ENCODE measurements at places on chromosomes 3 and 15.

DNA sequence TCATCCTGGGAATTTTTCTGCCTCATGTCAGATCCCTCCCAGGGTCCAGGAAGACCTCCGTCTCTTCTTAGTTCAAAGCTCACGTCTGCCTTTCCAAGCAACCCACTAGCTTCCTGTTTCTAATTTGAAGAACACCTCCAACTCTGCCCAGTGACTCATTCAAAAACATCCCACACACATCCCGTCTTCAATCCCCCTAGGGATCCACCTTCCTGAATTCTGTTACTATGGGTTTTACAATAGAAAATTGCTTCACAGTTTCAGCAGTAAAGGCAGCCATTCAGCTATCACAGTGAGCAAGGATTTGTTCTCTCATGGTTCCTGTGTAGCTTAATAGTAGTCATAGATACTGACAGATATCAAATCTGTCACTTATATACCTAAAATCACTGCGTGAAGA is 308.3 kb upstream of the CCDC54 start:
- no peaks in the 10 kb centered on the region for H3K4me1 ChIP-seq
- H3K27me3 ChIP-seq, result no peaks in the 10 kb centered on the region
- H3K27ac ChIP-seq, result no peak overlapping the region
- DNase-seq, result no peak
- H3K36me3 ChIP-seq, result no peaks in the 10 kb centered on the region

DNA sequence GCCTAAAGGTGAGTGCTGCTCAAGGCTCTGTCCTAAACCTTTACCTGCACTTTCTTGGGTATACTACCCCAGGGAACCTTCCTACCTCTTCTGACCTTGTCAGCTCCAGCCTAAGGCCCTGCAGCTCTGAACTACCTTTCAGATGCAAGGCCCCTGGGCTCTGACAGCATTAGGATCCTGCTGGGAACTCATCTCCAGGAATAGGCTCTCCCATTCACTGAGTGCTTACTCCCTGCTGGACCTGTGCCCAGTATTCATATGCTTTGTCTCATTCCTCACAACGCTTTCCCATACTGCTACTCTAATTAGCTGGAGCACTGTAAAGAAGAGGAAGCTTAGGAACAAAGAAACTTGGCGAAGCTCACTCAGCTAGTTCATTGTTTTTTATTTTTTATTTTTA is 53.8 kb upstream of the RAB6B start:
- no peaks in the 10 kb centered on the region for H3K27me3 ChIP-seq
- no peak overlapping the region for H3K27ac ChIP-seq
- no peaks in the 10 kb centered on the region for H3K36me3 ChIP-seq
- peaks cover 7% of the 10 kb centered on the region for H3K4me1 ChIP-seq

- H3K4me3 ChIP-seq, result no peak overlapping the region
- H3K27me3 ChIP-seq, result no peaks in the 10 kb centered on the region
- DNase-seq, result no peak
- no peaks in the 10 kb centered on the region for H3K4me1 ChIP-seq
Measured at GRCh38 chr3:150697646-150698045, 6.1 kb downstream of the ERICH6 start.

- peaks cover 4% of the 10 kb centered on the region for H3K36me3 ChIP-seq
- H3K4me1 ChIP-seq, result no peaks in the 10 kb centered on the region
- DNase-seq, result no peak
- H3K27ac ChIP-seq, result no peak overlapping the region
- H3K27me3 ChIP-seq, result no peaks in the 10 kb centered on the region
- no peak overlapping the region for H3K4me3 ChIP-seq
Measured at GRCh38 chr3:52220380-52221026, 4.9 kb downstream of the TLR9 start.

DNA sequence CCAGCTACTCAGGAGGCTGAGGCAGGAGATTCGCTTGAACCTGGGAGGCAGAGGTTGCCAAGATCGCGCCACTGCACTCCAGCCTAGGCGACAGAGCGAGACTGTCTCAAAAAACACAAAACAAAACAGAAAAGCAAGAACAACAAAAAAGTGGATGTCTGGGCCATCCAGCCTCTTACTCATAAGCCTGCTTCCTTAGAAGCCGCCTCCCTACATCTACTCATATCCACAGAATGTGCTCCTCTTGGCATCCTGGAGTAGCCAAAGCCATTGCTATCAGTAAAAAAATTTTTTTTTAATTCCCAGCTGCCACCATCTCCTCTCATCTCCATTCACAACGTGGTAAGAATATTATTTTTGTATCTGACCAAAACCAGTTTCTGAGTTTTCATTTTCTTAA is 10.8 kb downstream of the ZSCAN2 start:
- no peaks in the 10 kb centered on the region for H3K4me1 ChIP-seq
- no peak overlapping the region for H3K4me3 ChIP-seq

DNA sequence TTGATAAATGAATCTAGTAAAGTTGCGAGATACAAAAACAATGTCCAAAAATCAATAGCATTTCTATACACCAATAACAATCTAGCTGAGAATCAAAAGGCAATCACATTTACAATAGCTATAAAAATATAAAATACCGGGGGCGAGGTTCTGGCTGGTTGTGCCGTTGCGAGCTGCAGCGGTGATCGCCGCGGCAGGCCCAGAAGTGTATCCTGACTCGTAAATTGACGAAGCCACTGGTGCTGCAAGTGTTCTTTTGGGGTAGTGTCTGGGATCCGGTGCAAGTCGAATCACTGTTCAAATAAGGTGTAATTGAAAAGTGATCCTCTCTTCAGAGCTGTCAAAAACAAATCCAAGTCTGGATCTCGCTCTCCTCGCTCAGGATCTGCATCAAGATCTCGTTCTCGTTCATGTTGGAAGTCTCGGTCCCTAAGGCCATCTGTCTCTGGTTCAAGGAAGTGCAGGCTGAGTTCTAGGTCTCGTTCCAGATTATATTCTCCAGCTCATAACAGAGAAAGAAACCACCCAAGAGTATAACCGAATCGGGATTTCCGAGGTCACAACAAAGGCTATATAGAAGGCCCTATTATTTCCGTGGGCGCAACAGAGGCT is 80.1 kb upstream of the STT3B start:
- H3K36me3 ChIP-seq, result no peaks in the 10 kb centered on the region
- no peak for DNase-seq
- H3K4me3 ChIP-seq, result no peak overlapping the region
- H3K27me3 ChIP-seq, result no peaks in the 10 kb centered on the region
- no peaks in the 10 kb centered on the region for H3K4me1 ChIP-seq
- H3K27ac ChIP-seq, result no peak overlapping the region

DNA sequence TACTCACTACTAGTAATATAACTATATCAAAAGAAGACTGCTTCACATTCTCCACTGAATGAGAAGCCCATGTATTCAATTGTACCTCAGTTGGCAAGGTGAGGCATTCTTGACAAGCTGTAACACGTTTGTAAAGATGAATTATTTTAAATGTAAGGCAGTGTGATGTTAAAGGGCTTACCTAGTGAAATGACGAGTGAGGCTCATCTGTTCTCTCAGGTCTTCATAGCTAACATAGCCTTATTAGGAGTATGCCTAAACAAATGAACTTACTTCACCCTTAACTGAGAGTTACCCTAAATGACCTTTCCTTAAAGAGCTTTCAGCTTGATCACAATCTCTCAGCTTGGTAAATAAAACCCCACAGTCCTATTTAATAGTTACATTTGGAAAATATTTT is 127.3 kb downstream of the FEZF2 start:
- no peak overlapping the region for H3K4me3 ChIP-seq
- H3K4me1 ChIP-seq, result no peaks in the 10 kb centered on the region
- H3K27ac ChIP-seq, result no peak overlapping the region
- no peak for DNase-seq
- peaks cover 5% of the 10 kb centered on the region for H3K36me3 ChIP-seq

- H3K4me3 ChIP-seq, result no peak overlapping the region
- no peak for DNase-seq
- H3K27ac ChIP-seq, result no peak overlapping the region
Measured at GRCh38 chr3:186417791-186418190, 55.8 kb upstream of the DGKG start.

DNA sequence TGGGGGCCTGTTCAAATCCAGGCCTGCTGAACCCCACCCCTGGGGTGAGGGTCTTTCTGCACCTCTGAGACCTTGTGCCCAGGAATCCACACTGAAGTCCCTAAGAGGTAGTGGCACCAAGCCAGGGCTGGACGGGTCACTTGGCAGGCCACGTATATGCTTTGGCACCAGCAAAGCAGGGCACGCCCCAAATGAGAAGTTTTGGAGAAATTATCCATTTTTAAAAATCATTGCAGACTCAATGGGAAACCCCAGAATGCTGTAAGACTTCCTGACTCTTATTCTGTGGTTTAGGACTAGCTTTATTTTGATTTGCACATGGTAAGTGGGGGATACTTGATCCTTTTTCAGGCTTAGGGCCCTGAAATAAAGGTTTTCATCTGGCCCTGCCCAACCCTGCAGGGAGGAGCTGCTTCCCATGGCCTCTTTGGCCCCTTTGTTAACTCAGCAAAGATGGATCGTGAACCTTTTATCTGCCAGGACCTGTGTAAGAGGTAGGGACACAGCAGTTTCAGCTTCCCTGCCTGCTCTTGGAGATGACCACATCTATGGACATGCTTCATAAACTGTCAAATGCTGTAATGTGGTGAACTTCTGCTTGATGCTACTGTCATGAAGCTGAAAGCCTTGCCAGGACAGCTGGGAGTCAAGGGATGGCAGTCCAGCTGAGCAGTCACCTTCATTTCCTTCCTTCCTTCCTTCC is 88.0 kb downstream of the HMG20A start:
- peak; percentile 81 for DNase-seq
- no peak overlapping the region for H3K4me3 ChIP-seq
- no peaks in the 10 kb centered on the region for H3K36me3 ChIP-seq
- no peaks in the 10 kb centered on the region for H3K27me3 ChIP-seq

DNA sequence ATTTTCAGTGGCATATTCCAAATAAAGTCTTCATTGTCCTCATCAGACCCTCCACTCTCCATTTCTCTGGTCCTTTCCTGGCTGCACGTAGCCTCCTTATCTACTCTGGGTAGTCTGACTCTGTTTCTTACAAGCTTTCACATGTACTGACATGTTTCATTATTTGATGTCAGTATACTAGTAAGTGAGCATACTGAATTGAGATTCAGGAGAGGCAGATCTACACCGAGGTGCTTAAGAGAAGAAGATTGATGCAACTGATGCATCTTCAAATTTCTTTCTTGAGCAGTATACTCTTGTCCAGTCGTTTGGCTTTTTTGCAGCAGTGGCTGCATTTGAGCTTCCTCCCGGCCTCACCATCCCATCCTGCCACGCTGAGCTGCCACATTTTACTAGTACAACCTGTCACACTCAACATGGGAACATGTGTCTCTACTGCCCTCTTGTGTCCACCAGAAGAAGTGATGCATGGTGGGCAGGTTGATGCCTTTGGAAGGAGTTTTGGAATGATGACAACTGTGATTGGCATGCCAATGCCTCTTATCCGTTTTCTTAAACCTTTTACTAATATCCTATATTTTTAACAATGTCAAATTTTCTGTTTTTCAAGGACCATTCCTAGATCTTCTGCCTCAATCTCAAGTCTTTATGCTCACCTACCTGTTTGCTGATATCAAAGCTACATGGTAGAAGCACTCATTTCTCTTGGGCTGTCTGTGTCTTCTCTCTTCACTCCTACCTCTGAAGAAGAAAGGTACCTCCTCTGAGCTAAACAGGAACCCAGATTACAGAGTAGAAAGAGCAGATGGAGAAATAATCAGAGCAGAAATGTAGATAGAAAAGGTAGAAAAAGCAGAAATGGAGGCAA is 38.7 kb downstream of the GUCA1C start:
- H3K4me3 ChIP-seq, result no peak overlapping the region
- H3K27ac ChIP-seq, result no peak overlapping the region
- DNase-seq, result no peak

DNA sequence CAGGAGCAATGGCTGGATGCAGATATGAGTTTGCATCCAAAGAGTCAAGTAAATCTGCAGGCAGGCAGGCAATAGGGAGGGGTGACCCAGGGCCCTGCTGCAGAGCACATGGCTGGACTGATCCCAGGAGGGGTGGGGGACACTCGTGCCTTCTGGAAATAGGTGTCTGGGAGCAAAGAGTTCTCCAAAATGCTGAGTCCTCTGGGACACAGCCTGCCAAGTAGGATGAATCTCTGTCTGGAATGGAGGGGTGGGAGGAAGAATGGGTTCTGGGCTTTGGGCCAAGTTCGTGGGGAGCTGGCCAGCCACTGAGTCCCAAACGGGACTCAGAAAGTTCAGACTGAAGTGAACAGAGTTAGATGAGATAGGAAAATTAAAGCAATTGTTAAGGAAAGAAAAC is 214.5 kb downstream of the MTHFS start:
- no peak overlapping the region for H3K27ac ChIP-seq
- no peaks in the 10 kb centered on the region for H3K4me1 ChIP-seq
- no peaks in the 10 kb centered on the region for H3K36me3 ChIP-seq
- H3K27me3 ChIP-seq, result no peaks in the 10 kb centered on the region
- DNase-seq, result no peak

DNA sequence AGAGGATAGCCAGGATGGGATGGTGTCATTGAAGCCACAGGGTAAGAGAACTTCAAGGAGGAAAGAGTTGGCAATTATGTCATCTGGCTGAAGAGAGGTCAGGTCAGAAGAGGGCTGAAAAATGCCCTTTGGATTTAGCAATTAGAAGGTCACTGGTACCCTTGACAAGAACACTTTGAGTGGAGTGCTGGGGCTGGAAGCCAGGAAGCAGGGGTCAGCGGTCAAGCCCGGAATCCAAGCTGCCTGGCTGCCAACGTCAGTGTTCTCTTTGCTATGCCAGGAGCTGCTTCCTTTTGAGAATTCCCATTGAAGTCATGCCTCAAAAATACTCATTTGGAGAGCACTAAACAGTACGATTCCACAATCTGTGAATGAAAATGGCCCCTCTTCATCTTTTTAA is 386.5 kb downstream of the SHQ1 start:
- H3K36me3 ChIP-seq, result no peaks in the 10 kb centered on the region
- DNase-seq, result no peak
- no peaks in the 10 kb centered on the region for H3K4me1 ChIP-seq
- H3K4me3 ChIP-seq, result no peak overlapping the region
- H3K27ac ChIP-seq, result no peak overlapping the region
- no peaks in the 10 kb centered on the region for H3K27me3 ChIP-seq

DNA sequence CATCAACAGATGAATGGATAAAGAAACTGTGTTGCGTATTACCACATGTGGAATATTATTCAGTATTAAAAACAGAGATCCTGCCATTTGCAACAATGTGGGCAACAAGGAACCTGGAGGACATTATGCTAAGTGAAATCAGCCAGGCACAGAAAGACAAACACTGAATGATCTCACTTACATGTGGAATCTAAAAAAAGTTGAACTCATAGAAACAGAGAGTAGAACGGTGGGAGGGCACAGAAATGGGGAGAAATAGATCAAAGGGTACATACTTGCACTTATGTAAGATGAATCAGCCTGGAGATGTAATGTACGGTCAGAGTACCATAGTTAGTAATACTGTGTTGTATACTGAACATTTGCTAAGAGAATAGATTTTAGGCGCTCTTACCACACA is 29.8 kb upstream of the MUC13 start:
- H3K4me3 ChIP-seq, result no peak overlapping the region
- no peak for DNase-seq
- H3K27me3 ChIP-seq, result no peaks in the 10 kb centered on the region
- H3K36me3 ChIP-seq, result peaks cover 16% of the 10 kb centered on the region
- H3K4me1 ChIP-seq, result no peaks in the 10 kb centered on the region
- H3K27ac ChIP-seq, result no peak overlapping the region

- no peak for DNase-seq
- no peaks in the 10 kb centered on the region for H3K27me3 ChIP-seq
- H3K4me3 ChIP-seq, result no peak overlapping the region
- H3K36me3 ChIP-seq, result peaks cover 68% of the 10 kb centered on the region
- peaks cover 4% of the 10 kb centered on the region for H3K4me1 ChIP-seq
Measured at GRCh38 chr3:49298511-49298910, 21.5 kb upstream of the C3orf62 start.

- peaks cover 34% of the 10 kb centered on the region for H3K4me1 ChIP-seq
- H3K4me3 ChIP-seq, result no peak overlapping the region
- peak overlapping the region; percentile 87 for H3K27ac ChIP-seq
- H3K27me3 ChIP-seq, result no peaks in the 10 kb centered on the region
Measured at GRCh38 chr15:100032358-100033085, 299.3 kb upstream of the LYSMD4 start.

Measured in ascending aorta (tissue), 2 donors.